HFFc6 (cell line): ENCODE measurements at places on chromosomes 5 and 9. TPM values are rescaled to one million over a fixed set of nuclear protein-coding genes. Genes with fewer than 3 reads are reported as not detected.

The TAF11L8 gene
- not detected in 3 replicates for total RNA-seq

The SERINC5 gene
- total RNA-seq: 19.2 to 27.2 TPM (median 27.0 TPM) in 3 replicates

The HARS2 gene
- 23.0 to 23.8 TPM (median 23.4 TPM) in 3 replicates for total RNA-seq

The KCNT1 gene
- total RNA-seq: not detected in 3 replicates

The ASTN2 gene
- total RNA-seq: 8.7 to 9.5 TPM (median 9.2 TPM) in 3 replicates

The PCDHGA11 gene
- total RNA-seq: 2.0 to 9.7 TPM (median 2.6 TPM) in 3 replicates

The LRRTM2 gene
- total RNA-seq: 0.11 to 0.64 TPM (median 0.28 TPM) in 3 replicates

The ARID3C gene
- not detected in 3 replicates for total RNA-seq

The OR13F1 gene
- not detected in 3 replicates for total RNA-seq

The CDH9 gene
- total RNA-seq: not detected in 3 replicates

The CDKN2B gene
- total RNA-seq: 7.1 to 13.6 TPM (median 7.2 TPM) in 3 replicates

The SPATA31A3 gene
- total RNA-seq: not detected in 3 replicates

The FIBCD1 gene
- total RNA-seq: 1.4 to 8.4 TPM (median 2.3 TPM) in 3 replicates

The CCL27 gene
- total RNA-seq: 0.54 TPM in 1 of 3 replicates, not detected in the others

The SPINK7 gene
- total RNA-seq: not detected in 2 replicates

The EGFL7 gene
- total RNA-seq: 3.6 to 6.7 TPM (median 4.2 TPM) in 3 replicates

The UBE2QL1 gene
- total RNA-seq: not detected in 3 replicates

The SLC36A2 gene
- total RNA-seq: not detected in 3 replicates

The WHRN gene
- total RNA-seq: 3.2 to 3.6 TPM (median 3.5 TPM) in 3 replicates

The ARSI gene
- total RNA-seq: 4.6 to 6.5 TPM (median 5.0 TPM) in 3 replicates

The PCDHGC4 gene
- 0.34 to 0.88 TPM (median 0.61 TPM) in 3 replicates for total RNA-seq

The KIF4B gene
- 0.10 to 0.17 TPM in 2 of 3 replicates, not detected in the other for total RNA-seq

The NOXA1 gene
- 0.09 to 0.48 TPM (median 0.37 TPM) in 3 replicates for total RNA-seq

The CYFIP2 gene
- total RNA-seq: 8.8 to 15.5 TPM (median 11.3 TPM) in 3 replicates

The FST gene
- 13.0 to 88.0 TPM (median 15.5 TPM) in 3 replicates for total RNA-seq

The ICE1 gene
- total RNA-seq: 20.1 to 22.5 TPM (median 20.3 TPM) in 3 replicates

The IFNK gene
- total RNA-seq: not detected in 3 replicates

The PCA3 gene
- not detected in 2 replicates for total RNA-seq

The MYOZ3 gene
- 0.32 TPM in 1 of 3 replicates, not detected in the others for total RNA-seq

The TOPORS gene
- 14.9 to 17.4 TPM (median 15.5 TPM) in 3 replicates for total RNA-seq

The CATSPER3 gene
- 0.24 TPM in 1 of 3 replicates, not detected in the others for total RNA-seq

The PCDHB8 gene
- total RNA-seq: 0.78 to 2.0 TPM (median 0.97 TPM) in 3 replicates

The FLT4 gene
- total RNA-seq: not detected in 3 replicates

The INSL4 gene
- total RNA-seq: not detected in 2 replicates

The KIF20A gene
- total RNA-seq: 36.4 to 83.2 TPM (median 61.9 TPM) in 3 replicates

The CFAP77 gene
- not detected in 3 replicates for total RNA-seq

The FOXD4L5 gene
- not detected in 3 replicates for total RNA-seq

The RGS7BP gene
- not detected in 3 replicates for total RNA-seq
